Activated CD8-positive, alpha-beta memory T cell treated with anti-CD3 and anti-CD28 coated beads, Interleukin-2, amount 50 U/mL, for 4 hours (primary cell): ENCODE measurements at places on chromosomes 1 and 21.

GRCh38 chr1:93613898-93614297, 67.7 kb downstream of the BCAR3 start:
- DNase-seq, result no peak

GRCh38 chr1:29256979-29257804, 20.9 kb downstream of the PTPRU start:
- DNase-seq, result no peak

GRCh38 chr1:31617218-31617915, at the start of gene HCRTR1:
Gene HCRTR1, plus strand, starts transcription at chr1:31617689. Its CDS starts 1,504 bp downstream, at chr1:31619193.
- DNase-seq, result no peak

- DNase-seq, result no peak
These were observed 72.7 kb upstream of the TTC34 start for GRCh38 chr1:2874207-2874606.

- no peak for DNase-seq
These were observed 17.0 kb upstream of the IGSF21 start for GRCh38 chr1:18090636-18091035.

DNA sequence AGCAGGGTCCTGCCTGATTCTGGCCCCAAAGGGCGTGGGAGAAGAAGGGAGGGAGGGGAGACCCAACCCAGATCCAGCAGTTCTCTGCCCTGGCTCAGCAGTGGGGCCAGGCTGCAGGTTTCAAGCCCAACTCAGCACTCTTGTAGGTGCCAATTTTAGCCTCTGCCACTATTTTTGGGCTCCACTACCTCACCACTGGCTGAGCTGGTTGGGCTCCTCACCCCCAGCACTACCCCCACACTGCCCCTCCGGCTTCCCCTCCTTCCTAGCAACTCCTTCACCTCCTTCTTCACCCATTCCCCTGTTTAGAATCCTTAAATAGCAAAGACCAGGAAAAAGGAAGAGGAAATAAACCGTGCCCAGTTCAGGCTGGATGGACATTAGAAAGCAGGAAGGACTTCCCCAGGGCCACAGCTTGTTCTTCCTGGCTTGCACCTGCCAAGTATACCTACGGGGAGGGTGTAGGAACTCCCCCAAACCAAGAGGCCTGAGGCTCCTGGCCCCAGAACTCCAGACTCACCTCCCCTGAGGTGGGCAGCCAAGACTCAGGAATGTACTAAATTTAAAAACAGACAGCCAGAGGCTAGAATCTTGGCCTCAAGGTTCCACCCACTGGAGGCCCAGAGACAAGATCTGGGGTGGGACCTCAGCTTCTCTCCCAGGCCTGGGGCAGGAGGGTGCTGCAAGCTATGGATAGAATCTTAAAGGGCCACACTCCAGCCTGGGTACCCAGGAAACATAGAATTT, 1.4 kb upstream of the ARHGEF2 start:
- DNase-seq, result no peak

DNA sequence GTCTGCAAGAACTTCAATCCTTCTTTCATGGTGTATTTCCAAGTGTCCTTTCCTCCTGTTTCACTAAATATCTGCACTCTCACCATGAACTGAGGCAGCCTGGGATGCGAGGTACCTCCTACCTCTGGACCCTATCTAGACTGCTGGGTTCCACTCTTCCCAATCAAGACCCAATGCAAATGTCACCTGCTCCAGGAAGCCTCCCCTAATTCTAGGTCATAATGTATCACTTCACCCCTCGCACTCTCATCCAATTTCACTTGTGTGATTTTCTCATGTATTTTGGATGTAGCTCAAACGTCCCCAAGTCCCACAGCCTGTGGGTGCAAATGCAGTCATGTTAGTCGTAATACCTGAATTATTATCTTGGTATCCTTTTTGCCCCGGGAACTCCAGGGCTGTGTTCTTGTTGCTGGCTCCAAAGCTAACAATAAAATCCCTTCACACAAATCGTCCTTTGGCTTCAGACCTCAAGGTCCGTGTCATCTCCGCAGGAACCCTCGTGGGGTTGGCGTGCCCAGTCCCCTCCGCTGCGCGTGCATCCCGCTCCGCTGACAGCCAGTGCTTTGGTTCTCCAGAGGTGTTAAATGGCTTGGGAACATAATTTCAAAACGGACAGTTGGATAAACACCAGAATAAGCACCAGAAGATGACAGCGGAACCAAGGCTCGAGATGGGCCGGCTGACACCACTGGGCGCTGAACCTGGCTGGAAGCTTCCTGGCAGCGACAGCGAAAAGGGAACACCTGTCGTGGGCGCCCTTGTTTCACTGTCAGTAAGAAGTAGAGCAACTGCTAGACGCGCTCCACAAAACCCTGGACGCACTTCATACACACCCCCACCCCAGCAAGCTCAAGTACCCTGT, 1.0 kb upstream of the BACH1 start:
- peak; percentile 15 for DNase-seq

- no peak for DNase-seq
These were observed 83.4 kb downstream of the USP24 start for GRCh38 chr1:55131801-55132200.

GRCh38 chr1:47814612-47815395, 182.4 kb downstream of the TRABD2B start:
- no peak for DNase-seq

DNA sequence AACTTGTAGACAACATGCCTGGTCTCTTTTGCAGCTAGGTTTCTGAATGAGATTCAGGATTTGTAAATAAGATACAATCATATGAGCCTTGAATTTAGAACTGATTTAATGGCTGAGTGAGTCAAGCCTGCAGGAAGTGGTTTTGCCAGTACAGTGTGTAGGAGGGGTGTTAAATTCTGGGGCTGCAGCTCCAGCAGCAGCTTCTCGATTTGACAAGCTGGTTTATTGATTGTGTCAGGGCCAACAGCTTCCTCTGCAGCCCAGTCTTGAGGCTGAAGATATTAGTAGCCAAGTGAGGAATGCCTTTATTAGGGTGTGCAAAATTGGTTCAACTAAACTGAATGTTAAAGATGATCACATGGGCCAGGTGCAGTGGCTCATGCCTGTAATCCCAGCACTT, 11.5 kb upstream of the PLA2G5 start:
- DNase-seq, result peak; percentile 20
